ENCODE measurements at places on chromosomes 4 and X. TPM values are rescaled to one million over a fixed set of nuclear protein-coding genes. Genes with fewer than 3 reads are reported as not detected.
A peak's percentile ranks its signal among the peaks of the same experiment; 100 is the strongest.

- no peaks in the 10 kb centered on the region for H3K4me1 ChIP-seq
- 0 out of 2 replicates have a peak, but pooled peaks cover 6% of the 10 kb centered on the region for H3K27me3 ChIP-seq
- no peak overlapping the region for H3K4me3 ChIP-seq
- no peaks in the 10 kb centered on the region for H3K36me3 ChIP-seq
Measured at GRCh38 chr4:3775005-3775404, 8.8 kb downstream of the ADRA2C start.

DNA sequence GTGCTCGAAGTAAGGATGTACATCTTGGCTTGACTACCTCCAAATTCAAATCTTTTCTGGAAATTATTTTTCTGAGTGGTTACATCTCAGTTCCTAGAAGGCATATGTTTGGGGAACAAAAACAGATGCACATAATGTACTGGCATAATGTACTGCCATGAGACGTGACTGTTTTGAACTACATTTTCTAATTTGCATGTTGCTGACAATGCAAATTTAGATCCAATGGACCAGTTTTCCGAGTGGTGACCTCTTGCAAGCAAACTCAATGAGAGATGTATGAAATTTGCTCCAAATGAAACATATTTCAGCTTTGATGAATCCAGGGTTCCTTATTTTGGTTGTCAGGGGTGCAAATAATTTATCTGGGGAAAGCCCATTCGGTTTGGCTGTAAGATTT, 694.3 kb downstream of the GRXCR1 start:
- DNase-seq = no peak
- H3K36me3 ChIP-seq = no peaks in the 10 kb centered on the region
- H3K27ac ChIP-seq = no peak overlapping the region
- H3K4me3 ChIP-seq = no peak overlapping the region

- H3K4me1 ChIP-seq = no peaks in the 10 kb centered on the region
- H3K4me3 ChIP-seq = no peak overlapping the region
- H3K36me3 ChIP-seq = no peaks in the 10 kb centered on the region
- H3K27ac ChIP-seq = no peak overlapping the region
Measured at GRCh38 chrX:14291666-14292500, 237.5 kb upstream of the GLRA2 start.

DNA sequence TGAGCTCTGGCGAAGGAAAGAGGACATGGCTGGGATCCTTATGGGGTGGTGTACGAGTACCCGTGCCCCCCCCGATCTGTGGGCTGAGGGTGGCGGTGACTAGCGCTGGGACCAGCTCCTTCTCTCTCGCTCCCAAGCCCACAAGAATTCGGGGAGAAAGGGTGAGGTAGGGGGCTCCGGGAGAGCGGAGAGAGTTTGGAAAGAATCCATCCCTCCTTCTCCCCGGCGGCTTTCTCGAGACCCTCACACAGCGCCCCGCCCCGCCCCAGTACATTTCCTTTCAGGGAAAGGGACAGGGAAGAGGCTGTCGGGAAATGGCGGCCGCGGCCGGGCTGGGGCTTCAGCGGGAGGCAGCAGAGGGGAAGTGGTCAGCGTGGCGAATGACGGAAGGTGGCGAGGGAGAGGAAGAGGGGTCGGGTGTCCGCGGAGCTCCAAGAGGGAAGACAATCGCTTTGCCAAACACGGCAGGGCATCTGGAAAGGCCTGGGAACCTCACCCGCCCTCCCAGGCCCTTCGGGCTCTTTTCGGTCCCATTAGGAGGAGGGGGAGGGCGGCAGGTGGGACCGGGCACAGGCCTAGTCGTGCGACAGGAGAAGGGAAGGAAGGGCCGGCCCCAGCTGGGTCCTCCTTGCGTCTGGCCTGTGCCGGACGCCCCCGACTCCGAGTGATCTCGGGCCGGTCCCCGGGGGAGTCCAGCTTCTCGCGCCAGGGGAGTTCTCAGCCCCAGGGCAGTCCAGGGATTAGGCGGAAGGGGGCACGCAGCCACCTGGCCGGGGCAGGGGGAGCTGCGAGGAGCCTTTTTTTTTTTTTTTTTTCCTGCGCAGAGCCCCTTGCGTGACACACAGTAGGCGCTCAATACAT, 10.2 kb downstream of the HNRNPH2 start:
- H3K4me1 ChIP-seq = no peaks in the 10 kb centered on the region
- H3K36me3 ChIP-seq = no peaks in the 10 kb centered on the region
- H3K27ac ChIP-seq = no peak overlapping the region
- no peaks in the 10 kb centered on the region for H3K27me3 ChIP-seq
- H3K4me3 ChIP-seq = no peak overlapping the region

DNA sequence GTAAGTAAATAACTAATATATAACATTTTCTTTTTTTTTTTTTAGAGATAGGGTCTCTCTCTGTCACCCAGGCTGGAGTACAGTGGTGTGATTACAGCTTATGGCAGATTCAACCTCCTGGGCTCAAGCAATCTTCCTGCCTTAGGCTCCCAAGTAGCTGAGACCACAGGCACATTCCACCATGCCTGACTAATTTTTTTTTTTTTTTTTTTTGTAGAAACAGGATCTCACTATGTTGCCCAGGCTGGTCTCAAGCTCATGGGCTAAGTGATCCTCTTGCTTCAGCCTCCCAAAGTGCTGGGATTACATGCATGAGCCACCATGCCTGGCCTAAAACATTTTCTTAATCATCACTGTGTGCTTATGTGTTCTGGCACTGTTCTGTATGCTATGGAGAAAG, 32.8 kb downstream of the MGARP start:
- H3K27ac ChIP-seq = no peak overlapping the region
- DNase-seq = no peak
- no peaks in the 10 kb centered on the region for H3K27me3 ChIP-seq
- no peak overlapping the region for H3K4me3 ChIP-seq
- no peaks in the 10 kb centered on the region for H3K36me3 ChIP-seq

DNA sequence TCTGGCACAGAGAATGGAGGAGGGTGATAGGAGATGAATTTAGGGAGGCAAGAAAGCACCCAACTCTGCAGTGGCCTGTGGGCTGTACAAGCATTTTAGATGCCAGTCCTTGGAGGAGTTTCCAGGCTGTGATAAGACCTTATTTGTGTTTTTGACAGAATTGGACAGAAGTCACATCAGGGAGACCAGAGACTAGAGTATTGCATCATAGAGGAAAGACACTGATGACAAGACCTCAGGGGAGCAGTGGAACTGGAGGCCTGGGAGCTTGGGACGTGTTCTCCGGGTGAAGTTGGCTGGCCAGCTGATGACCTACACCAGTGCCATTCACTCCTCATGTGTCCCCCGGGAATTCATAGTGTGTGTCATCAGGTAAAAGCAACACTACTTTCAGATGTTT, 284.0 kb upstream of the ZFP42 start:
- H3K4me3 ChIP-seq = no peak overlapping the region
- H3K27me3 ChIP-seq = no peaks in the 10 kb centered on the region
- no peaks in the 10 kb centered on the region for H3K36me3 ChIP-seq
- H3K27ac ChIP-seq = no peak overlapping the region
- no peak for DNase-seq

DNA sequence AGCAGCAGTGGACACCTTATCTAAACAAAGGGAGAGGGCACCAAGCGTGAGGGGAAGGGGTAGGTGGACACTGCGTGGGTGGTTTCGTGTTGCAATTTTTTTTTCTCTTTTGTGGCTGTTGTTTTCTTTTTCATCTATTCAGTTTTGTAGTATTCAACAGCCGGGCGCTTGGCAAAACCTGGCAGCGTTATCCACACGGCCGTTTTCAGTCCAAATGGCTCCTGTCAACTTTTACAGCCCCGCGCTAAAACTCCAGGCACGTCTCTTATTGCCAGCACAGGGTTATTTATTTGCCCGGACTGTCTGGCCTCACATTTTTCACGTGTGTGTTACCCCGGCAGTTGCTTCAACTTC, 192.2 kb downstream of the BCOR start:
- no peaks in the 10 kb centered on the region for H3K36me3 ChIP-seq
- peak overlapping the region; percentile 9 for H3K4me3 ChIP-seq
- peak overlapping the region; percentile 34 for H3K27ac ChIP-seq
- peaks cover 64% of the 10 kb centered on the region for H3K4me1 ChIP-seq
- DNase-seq = peak; percentile 8

EREG gene
- 2.2 TPM for total RNA-seq

- no peak overlapping the region for H3K4me3 ChIP-seq
- no peak overlapping the region for H3K27ac ChIP-seq
- DNase-seq = no peak
- H3K4me1 ChIP-seq = no peaks in the 10 kb centered on the region
- no peaks in the 10 kb centered on the region for H3K36me3 ChIP-seq
- H3K27me3 ChIP-seq = no peaks in the 10 kb centered on the region
Measured at GRCh38 chr4:2482192-2482591, 13.3 kb downstream of the RNF4 start.
